ENCODE measurements at places on chromosomes 11 and 22.

GRCh38 chr11:77418971-77419597 lies 54.8 kb downstream of the PAK1 start:
- DNase-seq = peak; percentile 23

DNA sequence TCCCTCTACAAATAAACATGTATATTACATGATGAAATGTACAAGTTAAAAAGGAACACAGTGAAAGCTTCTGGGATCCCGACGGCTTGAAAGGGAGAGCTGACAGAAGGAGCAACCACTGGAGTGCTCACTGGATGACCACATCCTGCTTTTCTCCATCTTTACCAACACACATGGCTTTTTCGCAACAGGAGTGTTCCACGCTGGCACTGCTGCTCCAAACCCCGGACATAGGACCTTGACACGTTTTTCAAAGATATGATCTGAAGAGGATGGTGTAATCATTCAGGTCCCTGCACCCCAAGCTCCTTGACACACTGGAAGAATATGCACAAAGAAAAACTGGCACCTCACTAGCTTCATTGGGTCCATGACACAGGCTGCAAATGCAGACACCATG lies 121.9 kb downstream of the LARGE1 start:
- DNase-seq = no peak

DNA sequence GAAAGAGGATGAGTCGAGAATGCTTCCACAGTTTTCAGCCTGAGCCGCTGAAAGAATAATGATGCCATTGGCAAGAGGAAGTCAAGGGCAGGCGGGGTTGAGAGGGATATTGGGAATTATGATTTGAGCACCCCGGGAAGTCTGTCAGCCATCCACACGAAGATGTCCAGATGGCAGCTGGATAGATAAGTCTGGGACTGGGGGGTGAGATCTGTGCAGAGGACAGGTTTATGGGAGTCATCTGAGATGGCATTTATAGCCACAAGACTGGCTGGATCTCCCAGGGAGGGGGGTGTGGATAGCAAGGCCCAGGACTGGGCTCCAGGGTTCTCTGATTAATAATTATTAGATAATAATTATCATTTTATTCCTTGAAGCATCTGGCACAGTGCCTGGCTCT lies 5.1 kb upstream of the STIP1 start:
- DNase-seq = no peak

- no peak for DNase-seq
Observed at GRCh38 chr11:117826832-117827231, 2.3 kb upstream of the FXYD2 start.

DNA sequence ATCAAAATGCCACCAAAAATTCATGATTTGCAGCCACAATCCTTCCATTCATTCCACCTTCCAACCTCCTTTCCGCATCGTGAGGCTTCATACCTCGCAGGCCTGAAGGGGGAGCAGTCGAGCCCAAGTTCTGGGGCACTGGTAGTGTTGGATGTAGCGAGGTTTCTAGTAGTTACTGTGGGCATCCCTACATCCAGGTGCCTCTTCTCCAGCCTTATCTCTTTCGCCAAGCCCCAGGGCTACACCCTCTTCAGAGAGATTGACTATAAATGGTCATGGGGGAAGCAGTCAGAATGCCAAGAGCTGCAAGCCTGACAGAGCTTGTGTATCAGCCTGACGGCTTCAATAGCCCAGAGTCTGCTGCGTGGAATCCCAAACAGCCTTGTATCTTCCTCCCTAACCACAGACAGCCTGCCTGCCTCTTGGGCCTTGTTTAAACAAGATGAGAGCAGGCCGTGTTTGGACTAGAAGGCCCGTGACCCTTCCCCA lies 28.9 kb downstream of the CLMP start:
- no peak for DNase-seq

DNA sequence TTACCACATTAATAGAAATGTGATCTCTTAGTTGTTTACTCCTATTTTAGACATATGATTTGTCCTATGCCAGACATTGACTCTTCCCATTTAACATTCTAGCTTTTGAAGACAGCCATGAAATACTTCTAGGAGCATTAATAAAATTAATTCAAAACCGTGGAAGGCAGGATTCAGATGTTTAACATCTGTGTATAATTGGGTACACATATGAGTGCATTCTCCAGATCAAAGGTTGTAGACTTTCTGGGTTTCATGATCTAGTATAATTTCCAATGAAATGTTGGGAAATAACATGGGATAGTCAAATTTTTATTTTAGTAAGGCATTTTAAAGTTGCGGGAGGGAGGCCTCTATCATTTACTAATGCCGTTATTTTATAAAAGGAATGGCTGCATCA lies 35.2 kb upstream of the CCDC89 start:
- no peak for DNase-seq

DNA sequence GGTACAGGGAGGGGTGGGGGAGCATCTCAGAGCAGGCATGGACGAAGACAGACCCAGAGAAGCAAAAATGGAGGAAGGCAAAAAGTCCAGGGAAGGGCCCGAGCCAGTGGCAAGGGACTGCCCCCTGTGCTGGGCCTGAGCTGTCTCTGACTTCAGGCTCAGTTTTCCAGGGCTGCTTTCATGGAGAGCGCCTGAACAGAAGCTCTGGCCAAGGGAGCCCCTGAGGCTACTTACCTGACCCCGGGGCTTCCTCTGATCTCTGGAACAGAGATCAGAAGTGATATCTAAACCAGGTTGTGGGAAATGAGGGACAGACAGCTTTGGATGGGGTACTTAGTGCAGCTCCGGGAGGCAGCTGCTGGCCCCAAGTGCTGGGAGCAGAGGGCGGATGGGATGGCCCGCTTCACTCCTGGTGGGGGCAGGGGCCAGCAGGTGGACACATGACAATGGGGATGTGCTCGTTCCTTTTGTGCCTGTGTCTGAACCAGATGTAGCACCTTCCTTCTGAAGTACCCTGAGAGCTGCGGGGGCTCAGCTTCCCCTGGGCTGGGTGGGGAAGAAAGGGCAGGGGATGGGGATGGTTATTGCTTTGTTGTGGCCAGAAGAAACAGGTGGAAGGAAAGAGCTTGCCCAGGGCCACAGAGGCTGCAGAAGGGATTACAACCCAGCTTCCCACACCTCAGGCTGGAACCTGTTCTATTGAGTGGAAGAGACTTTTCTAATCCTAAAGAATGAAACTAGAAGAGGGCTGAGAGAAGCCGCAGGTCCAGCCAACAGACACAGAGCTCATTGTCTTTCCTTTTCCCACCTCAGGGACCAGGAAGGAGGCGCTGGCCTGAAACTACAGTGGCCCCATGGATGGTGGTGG lies 5.7 kb downstream of the LRRC10B start:
- no peak for DNase-seq

DNA sequence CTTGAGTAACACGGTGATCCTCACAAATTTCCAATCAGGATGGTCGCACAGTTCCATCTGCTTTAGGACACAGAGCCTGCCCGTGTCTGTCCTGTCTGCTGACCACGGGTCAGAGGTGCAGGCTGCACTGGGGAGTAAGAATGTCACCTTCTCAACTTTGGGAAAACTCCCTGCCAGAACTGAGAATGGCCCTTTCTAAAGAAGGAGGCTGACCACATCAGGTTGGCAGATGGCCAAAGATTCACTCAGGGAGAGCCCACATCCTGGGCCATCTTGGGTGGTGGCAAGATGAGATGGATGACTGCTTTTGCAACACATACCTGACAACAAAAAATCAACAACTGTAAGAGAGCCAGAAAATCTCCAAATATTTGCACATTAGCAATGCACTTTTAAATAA lies 101.9 kb downstream of the IGLL1 start:
- no peak for DNase-seq

GRCh38 chr11:1837171-1838076 lies 1.4 kb upstream of the TNNI2 start:
- peak; percentile 47 for DNase-seq

DNA sequence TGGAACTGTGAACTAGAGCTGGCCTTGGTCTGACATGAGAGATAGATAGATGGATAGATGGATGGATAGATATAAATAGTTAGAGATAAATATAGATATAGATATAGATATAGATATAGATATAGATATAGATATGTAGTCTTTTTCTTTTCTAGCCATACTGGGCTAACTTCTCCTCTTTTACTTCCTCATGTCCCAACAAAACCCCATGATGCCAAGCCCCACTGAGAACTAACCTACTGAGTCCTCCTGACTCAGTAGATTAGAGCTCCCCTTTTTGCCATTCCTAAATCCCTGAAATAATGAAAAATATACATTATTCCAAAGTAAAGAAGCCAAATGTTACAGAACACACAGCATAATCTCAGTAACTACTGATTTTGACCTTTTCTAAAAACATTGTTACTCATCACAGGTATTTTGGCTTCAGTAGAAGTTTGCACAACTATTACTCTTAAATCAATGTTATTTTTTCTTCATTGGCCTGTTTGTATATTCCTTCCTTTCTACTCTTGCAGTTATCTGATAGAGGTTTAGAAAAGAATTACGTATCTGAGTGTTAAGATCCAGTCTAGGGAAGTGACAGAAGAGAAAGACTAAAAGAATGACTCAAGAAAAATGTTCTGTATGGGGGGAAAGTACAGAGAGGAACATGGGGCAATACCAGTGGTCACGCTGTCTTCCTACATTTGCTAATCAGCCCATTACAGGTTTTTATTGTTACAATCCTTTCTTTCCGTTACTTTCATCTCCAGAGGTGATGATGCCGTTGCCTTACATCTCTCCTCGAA lies 6.0 kb upstream of the OR10D3 start:
- DNase-seq = peak; percentile 37

DNA sequence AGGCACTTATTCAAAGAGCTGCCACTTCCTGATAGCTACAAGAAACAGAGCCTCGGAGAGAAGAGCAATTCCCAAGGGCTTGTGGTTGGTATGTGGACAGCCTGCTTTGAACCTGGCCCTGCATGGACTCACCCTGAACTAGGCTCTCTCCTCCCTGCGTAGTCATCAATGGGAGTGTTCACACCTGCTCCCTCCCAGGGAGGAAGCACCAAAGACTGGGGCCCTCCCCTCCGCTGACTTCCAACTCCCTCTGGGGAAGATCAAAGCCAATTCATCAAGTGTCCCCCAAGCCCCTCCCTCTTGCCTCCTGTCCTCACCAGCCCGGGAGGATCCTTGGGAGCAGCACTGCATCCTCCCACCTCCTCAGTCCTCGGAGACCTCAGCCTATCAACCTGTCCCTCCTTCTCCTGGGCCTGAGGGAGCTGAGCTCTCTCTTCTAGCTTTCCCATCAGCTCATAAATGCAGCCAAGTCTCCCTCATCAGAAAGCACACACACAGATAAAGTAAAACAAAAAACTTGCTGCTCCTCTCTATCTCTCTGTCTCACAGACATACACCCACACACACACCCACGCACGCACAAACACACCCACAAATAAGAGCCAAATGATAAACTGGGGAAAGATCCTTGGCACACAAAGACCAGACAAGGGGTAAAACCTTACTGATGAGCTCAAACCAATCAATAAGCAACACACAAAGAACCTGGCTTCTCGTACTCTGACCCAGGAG lies 3.3 kb downstream of the A4GALT start:
- DNase-seq = no peak

DNA sequence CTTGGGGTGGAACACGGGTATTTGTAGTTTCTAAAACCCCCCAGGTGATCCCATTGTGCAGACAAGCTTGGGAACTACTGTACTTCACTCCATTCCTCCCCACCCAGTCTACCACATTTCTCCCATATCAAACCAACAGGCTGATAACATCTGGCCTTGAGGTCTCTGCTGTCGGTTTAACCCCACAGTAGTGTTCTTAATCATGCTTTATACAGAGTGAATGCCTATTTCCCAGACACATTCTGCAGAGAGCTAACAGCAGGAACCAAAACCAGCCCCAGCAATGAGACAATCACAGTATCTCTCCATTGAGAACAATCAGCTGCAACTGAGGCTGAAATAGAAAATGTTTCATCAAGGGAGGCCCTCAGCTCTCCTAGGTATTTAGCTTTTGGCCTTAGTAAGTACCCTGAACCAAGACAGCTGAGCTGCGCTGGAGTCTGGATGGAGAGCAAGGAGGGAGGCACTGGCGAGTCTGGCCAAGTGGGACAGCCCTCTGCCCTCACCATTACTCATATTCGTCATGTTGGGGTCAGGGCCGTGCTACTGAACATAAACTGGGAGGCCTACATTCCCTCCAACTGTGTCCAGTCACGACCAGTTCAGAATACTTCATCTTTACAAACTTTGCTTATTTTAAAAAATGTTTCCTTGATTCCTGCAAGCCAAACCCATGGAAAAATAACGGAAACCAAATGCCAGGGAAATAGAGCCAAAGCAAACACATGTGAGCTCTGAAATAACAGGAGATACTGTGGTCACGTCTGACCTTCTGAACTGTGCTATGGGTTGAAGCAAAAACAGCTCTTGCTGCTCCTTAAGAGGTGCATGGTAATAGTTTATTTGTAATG lies 81.0 kb downstream of the CCDC34 start:
- no peak for DNase-seq

- peak; percentile 62 for DNase-seq
Observed at GRCh38 chr11:15638386-15638787, 523.7 kb downstream of the INSC start.

GRCh38 chr22:38074181-38075104 lies 9.5 kb downstream of the SLC16A8 start:
- no peak for DNase-seq

- DNase-seq = peak; percentile 87
Observed at GRCh38 chr11:74783241-74783871, 34.7 kb downstream of the RNF169 start.

DNA sequence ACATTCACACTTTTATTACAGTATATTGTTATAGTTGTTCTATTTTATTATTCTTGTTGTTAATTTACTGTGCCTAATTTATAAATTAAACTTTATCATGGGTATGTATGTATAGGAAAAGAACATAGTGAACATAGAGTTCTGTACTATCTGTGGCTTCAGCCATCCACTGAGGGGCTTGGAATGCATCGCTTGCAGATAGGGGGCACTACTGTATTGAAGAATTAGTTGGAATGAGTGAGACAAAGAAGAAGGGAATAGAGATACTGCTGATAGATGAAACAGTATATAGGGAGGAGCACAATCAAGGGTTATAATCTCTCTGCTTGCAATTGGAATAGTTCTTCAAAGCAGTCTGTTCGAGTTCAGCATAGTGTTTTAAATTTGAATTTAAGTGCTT lies 432.2 kb downstream of the RAB38 start:
- no peak for DNase-seq

GRCh38 chr11:23611726-23612125 lies 751.5 kb upstream of the CCDC179 start:
- no peak for DNase-seq

- peak; percentile 80 for DNase-seq
Observed at GRCh38 chr22:21952586-21953571, at the start of gene PPM1F. PPM1F (minus strand) TSS chr22:21952848; CDS start chr22:21946048, 6,800 bp downstream.

Data from inflammatory macrophage (primary cell).